ENCODE measurements at places on chromosomes 12 and 14.

- DNase-seq: no peak
Measured at GRCh38 chr12:30582943-30583342, 112.7 kb downstream of the IPO8 start.

DNA sequence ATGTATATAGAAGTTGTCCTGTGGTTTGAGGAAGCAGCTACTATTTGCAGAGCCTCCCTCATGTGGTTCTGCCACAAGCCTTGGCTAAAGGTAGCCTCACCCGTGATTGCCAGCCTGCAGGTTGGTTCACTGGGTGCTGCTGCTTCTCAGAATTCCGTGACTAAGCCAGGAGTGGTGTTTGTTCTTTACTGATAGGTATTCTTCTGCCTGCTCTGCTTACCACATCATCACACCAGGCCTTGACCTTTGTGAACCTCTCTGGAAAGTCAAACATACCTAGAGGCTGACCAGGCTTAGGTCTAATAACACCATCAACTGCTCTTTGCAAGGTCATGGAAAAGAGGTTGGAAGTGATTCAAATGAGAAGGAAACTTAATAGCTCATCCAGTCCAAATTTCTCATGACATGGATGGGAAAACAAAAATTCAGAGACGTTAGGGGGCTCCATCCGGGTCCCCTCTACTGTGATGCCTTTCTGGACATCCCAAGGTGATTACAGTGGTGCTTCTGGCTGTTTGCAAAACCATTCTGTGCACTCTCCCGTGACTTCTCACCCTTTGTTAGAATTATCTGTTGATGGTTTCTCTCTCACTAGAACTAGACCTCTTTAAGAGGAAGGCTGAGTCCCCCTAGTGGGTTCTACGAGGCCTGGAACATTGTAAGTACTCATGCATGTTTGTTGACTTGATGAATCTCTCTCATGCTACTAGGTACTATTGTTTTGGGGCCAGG lies 8.5 kb upstream of the SOCS2 start:
- peak; percentile 83 for DNase-seq

DNA sequence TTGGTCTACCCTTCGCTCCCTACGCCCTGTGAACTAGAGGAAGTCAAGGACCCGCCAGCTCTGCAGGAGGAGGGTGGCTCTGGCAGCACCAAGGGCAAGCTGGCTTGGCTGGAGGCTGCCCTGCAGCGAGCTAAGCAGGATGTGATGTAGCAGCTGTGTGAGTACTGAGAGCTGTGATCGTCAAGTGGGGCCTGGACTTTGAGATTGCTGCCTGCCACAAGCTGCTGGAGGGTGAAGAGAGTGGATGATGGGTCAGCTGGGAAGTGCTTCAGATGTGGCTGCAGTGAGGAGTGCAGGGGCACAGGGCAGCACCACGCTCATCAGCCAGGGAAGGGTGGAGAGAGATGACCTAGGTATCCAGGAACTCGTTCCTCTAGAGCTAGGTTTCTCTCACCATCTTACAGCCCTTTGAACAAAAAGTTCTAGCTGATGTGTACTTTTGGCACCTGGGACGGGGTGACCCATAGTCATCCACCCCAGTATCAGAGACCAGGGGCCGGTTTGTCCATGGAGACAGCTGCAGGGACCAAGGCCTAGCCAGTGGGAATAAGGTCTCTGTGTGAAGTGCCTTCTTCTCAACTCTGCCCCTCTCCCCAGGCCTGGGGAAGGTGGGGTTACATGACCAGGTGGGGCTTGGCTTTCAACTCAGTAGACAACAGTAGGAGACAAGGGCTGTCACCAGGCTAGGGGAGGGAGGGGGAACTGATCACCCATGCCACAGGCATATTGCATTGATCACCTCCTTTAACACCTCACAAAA lies 3.2 kb downstream of the KRT86 start:
- no peak for DNase-seq

DNA sequence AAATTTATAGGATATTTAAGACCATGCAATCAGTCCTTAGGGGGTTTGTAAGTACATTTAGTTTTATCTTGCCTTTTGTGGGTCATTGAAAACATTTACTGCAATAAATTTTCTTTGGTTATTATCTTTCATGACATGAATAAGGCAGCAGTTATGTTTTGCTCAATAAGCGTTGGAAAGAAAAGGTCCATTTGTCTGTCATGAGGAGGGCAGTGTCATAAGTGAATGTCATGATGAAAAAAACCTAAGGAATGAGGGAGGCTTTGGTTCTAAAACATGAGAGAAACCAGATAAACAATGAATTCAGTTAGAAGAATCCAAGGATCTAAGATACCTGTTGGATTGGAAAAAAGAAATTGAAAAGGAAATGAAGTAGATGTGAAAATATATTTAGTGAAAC lies 209.4 kb downstream of the NAV3 start:
- no peak for DNase-seq

DNA sequence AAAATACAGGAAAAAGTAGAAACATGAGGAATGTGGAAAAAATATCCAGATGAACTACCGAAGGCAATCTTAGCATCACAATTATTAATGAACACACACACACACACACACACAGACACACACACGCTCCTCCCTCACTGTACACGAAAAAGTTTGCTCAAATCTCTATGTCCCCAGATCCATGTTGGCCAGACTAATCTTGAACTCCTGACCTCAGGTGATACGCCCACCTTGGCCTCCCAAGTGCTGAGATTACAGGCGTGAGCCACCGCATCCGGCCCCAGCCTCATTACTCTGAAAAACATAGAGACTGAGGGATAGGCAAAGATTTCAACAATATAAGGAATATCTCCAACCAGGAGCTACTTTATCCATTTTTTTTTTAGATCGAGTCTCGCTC lies 17.2 kb downstream of the PITPNM2 start:
- DNase-seq: no peak

DNA sequence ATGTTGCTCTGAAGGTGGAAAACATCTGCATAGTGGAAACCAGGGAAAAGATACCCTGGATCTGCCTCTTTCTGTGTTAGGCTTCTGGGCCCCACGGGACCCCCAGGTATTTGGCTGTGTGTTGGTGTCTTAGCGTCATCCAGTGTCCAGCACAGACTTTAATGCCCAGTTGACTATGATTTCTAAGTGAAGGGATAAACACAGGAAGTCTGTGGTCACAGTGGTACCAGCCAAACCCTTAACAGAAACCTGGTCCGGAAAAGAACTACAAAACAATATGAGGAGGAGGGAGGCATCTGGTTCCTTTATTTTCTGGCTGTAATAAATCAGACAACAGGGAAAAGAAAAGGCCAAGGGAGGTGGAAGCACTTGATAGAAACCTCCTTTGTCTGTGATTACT lies 56.4 kb downstream of the CMKLR1 start:
- DNase-seq: no peak

GRCh38 chr14:104639885-104640548 lies 35.4 kb upstream of the TMEM179 start:
- peak; percentile 27 for DNase-seq

DNA sequence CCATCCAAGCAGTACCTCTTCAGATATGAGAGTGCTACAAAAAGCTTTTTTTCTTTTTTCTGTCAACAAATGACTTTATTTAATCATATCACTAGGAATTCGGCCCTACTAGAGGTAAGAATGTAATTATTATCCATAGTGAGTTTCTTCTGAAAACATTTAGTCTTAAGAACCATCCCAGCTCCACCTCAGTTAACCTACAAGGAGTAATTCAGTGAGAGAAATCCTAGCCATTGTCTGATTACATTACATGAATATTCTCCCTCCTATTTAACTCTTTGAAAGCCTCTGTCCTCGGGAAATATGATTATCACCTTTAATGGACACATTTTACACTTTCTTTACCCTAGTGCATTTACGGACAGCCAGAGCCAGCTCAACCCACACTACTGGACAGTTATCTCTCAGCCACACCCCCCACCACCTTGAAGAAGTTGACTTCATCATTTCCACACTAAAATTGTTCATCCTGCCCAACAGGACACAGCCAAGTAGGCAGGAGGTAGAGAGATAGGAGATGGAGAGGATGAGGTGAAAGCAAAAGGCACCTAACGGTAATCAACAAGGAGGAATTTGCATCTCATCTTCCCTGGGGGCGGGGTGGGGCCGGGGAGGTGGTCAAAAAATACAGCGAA lies 1.3 kb downstream of the PPFIA2 start:
- no peak for DNase-seq

- no peak for DNase-seq
Measured at GRCh38 chr12:7479771-7480170, 23.8 kb downstream of the CD163 start.

- no peak for DNase-seq
Measured at GRCh38 chr12:57839996-57840395, 6.5 kb downstream of the CTDSP2 start.

GRCh38 chr14:75554482-75554881 lies 23.9 kb upstream of the FLVCR2 start:
- DNase-seq: no peak

GRCh38 chr12:54565986-54566544 lies 16.7 kb downstream of the PDE1B start:
- DNase-seq: peak; percentile 58

DNA sequence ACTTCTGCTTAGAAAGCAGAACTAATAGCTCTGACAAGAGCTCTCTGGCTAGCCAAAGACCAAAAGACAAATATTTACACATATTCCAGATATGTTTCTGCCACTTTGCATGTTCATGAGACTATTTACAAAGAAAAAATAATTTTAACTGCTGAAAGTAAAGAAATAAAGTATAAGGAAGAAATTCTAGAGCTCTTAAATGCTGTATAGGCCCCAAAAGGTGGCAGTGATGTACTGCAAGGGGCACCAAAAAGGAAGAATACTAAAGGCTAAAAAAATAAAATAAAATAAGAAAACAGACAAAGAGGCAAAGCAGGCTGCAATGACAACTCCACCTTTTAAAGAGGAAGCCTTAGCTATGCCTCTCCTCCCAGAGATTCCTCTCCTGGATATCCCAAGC lies 23.0 kb downstream of the KLRK1 start:
- peak; percentile 38 for DNase-seq

GRCh38 chr14:60166142-60166541 lies 944 bp upstream of the DHRS7 start:
- DNase-seq: no peak

- no peak for DNase-seq
Measured at GRCh38 chr14:71728386-71728785, 203.8 kb upstream of the RGS6 start.

GRCh38 chr12:79688376-79689060 lies 2.2 kb downstream of the PAWR start:
- peak; percentile 52 for DNase-seq

GRCh38 chr14:66440801-66441200 lies 45.4 kb upstream of the CCDC196 start:
- no peak for DNase-seq
